ENCODE measurements at places on chromosomes 5 and 9.

DNA sequence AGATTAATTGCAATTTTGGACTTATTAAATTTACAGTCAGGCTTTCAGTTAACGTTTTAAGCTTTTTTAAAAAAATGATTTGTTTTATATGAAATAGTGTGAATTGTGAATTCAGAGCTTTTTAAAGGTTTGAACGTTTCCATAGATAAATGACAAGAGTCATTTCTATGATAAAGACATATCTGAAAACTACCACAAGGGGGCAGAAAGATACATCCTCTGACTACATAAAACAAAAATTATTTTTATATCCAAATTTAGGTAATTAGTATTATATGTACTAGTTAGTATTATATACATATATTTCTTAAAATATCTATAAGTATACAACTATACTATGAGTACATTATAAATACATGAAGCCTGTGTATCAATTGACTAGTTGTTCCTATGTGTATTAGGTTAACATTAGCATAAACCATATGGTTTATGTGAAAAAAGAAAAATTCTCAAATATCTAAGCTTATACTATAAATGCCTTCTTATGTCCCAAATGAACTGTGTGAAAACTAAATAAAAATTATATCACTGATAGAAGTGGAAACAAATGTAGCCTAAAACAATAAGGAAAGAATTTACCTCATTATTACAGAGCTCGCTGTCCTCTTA, 155.2 kb downstream of the MEF2C start:
- peak; percentile 57 for DNase-seq

- peak; percentile 70 for DNase-seq
Measured at GRCh38 chr9:116149844-116150243, 3.7 kb upstream of the PAPPA start.

DNA sequence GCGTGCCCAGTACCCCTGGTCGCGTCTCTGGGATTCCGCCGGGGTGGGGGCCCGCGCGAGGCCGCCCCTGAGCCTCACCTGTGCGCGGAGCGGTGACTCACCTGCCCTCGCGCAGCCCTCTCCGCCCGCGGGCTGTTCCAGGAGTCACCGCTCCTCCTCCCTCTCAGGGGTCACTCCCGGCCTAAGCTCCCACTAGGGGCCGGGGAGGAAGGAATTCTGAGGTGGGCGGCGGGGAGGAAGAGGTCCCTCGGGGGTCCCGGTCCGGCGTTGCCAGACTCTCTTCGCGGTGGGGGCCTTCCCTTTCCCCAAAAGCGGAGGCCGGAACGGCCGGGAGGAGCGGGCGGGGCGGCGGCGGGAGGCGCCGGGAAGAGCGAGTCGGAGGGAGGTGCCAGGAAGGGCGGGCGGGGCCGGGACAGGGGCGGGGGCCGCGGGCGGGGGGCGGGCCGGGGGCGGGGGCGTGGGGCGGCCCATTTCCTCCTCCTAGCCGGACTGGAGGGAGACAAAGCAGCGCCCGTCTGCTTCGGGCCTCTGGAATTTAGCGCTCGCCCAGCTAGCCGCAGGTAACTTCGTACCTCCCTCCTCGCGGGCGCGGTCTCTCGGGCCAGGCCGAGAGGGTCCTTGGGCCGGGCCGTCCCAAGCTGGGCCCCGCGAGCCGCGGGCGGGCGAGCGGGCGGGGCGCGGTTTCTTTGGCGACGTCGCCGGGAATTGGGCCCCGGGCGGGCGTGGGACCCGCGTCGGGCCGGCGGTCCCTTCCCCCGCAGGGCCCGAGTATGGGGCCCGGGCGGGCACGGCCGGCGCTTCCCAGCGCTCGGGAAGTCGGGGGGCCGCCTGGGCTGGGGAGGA, at the start of gene CTNNA1:
Gene CTNNA1 (plus strand): TSS at position 475 of the 843 bp plus-strand sequence. CDS start 28,500 bp downstream, outside the sequence.
- DNase-seq, result peak; percentile 68

GRCh38 chr5:163252950-163253349, 184.4 kb upstream of the CCNG1 start:
- DNase-seq, result no peak

DNA sequence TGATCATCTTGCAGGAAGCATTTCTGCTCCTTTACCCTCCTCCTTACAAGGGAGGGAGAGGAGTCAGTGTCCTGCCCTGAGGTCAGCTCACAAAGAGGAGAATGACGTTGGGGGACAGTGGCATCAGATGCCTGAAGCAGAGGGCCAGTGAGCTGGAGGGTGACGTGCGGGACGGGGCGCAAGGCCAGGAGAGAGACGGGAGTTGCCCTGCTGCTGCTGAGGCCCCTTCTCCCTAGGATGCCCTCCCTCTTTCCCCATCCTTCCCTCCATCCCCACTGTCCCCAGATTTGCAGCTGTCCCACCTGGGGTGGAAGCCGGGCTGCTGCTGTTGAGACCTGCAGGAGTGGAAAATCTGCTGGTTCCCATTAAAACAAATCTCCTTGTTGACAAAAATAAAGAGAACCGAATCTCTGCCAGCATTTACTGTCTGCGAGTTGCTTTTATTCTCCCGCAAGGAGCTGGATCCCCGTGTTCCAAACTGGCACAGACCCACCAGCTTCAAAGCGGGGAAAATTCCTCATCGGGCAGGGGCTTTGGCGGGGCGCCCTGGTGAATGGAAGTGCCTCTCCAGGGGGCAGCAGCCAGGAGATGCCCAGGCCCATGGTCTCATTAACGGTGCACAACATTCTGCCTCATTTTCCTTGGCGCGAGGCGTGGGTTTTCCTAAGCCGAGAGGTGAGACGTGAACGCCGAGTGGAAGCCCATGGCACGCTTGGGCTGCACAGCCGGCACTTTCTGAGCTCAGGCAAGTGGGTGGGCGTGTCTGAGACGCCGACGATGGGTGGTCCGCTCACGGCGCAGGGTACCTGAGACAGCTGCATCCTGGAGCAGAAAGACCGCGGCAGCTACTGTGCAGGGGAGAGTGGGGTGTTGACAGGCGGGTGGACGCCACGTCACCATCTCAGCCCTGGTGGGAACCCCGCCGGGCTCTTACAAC, 13.9 kb upstream of the COL5A1 start:
- DNase-seq, result no peak

- no peak for DNase-seq
Measured at GRCh38 chr5:59354274-59354673, 539.3 kb downstream of the PDE4D start.

Measured in choroid plexus epithelial cell (primary cell).